Forelimb muscle (tissue), 1 donor: ENCODE measurements at places on chromosomes 3 and 15. TPM values are rescaled to one million over a fixed set of nuclear protein-coding genes. Genes with fewer than 3 reads are reported as not detected.

- no peak for DNase-seq
Measured at GRCh38 chr3:177976241-177976640, 560.0 kb upstream of the KCNMB2 start.

GRCh38 chr3:30826531-30826942 is 67.9 kb downstream of the GADL1 start:
- DNase-seq = no peak

GRCh38 chr3:107208100-107208499 is 169.1 kb upstream of the CCDC54 start:
- DNase-seq = peak; percentile 97

GRCh38 chr15:81185631-81186295 is 10.9 kb upstream of the IL16 start:
- DNase-seq = no peak

- no peak for DNase-seq
Measured at GRCh38 chr3:182327196-182327681, 466.1 kb upstream of the ATP11B start.

DNA sequence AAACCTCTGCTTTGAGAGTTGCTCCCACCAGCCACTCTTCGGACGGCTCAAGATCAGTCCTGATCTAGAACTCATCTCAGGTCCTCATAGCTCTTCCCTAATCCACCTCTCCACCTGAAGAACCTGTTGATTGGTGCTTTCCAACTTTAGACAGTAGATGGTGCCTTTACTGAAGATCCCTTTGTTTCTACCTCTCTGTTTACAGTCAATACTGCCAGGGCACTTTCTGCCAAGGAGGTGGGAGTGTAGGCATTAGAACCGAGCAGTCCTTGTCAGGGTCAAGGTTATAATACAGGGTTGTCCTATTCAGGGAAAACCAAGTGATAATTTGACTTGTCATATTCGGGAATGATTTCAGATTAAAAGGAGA is 1.2 kb downstream of the CGNL1 start:
- DNase-seq = no peak

DNA sequence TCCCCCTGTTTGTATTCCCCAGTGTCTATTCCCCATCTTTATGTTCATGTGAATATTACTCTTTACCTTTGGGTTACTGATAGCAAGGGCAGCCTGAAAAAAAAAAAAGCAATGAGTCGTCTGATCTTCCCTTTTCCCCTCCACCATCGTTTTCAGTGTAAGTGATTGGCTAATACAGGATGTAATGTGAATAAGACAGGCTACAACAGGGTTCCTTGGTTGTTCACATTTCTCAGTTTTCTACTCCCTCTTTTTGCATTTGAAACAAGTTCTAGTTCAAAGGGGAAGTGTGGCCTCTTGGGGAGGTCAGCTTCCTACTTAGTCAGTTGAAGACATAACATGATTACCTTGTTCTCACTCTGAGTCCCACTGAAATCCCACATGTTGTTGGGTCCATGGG is 278.0 kb upstream of the TRIM42 start:
- DNase-seq = no peak

- no peak for DNase-seq
Measured at GRCh38 chr3:189158034-189158433, 13.7 kb upstream of the TPRG1 start.

DNA sequence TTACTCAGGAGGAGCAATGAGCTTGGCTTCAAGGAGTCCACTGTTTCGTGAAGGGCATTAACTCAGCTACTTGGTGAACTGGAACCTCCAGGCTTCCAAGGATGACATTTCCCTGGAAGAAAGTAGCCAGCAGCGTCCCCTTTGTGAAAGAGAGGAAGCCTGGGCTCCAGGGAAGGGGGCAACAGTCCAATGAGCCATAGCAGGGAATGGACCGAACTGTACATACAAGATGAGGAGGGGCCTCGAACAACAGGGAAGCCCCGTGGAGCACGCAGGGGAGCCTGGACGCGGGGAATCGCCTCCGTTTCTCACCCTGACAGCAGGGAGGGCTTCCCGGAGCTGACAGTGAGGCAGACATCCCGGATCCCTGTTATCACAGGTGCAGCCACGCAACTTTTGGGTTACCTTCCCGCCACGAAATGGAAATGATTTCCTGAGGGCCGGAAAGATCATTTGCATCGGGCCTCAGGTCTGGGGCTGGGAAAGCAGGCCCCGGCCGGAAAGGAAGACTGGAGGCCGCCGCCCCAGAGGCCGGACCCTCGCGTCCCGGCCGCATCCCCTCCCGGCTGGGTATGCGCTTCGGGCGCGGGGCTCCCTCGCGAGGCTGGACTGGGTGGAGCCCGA is 475 bp upstream of the SPINT1 start:
- DNase-seq = no peak

DNA sequence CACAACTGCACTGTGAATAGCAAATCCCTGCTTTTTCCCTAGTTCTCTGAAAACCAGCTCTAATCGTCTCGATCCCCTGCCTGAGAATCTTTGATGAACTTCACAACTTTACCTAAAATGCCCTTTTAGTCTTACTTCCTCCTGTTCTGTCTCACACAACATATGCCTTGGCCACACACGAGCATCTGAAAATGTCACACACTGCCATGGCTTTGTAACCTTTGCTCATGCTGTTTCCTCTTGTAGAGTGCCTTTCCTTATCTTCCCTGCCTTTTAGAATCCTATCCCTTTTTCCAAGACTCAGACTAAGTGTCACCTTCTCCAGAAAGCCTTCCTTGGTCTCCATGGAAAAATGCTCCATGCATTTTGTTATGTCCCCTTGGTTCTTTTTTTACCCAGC is 71.4 kb upstream of the HACD2 start:
- no peak for DNase-seq

DNA sequence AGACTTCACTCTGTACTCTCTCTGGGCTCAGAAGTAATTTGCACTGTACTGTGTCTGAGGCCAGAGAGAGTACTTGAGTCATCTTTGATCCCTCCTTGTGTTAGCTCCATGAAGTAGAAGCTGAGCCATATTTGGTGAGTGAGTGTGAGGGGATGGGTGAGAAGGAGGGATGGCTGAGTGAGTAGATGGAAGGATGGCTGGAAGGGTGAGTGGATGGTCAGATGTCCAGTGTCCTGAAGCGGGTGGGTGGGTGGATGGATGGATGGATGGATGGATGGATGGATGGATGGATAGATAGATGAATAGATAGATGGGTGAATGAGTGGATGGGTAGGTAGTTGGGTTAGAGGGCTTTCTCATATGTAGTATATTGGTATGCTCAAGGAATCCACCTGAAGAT is 39.3 kb downstream of the FGD5 start:
- DNase-seq = no peak

GRCh38 chr3:196082619-196082971 is 705 bp upstream of the TFRC start:
- no peak for DNase-seq

GRCh38 chr15:79989682-79990081 is 18.7 kb upstream of the BCL2A1 start:
- no peak for DNase-seq

GRCh38 chr3:158909870-158910269 is 108.0 kb downstream of the MFSD1 start:
- DNase-seq = no peak

DNA sequence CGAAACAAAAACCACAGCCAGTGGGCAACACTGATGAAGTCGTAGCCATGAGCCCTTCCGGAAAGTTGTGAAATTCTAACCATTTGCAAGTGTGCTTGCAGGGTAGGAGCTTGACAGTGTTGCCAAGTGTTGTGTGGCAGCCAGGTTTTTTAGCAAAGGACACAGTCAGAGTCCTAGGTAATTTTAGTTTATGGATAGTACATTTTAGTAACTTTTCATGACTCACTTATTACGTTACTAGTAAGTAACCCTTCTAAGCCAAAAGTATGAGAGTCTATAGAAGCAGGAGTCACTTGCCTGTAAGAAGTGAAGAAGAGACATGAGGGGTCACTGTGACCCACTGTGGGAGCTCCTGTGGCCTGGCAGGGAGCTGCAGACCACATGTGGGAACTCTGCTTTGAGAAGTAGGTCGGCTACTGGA is 54.8 kb upstream of the ADPGK start:
- no peak for DNase-seq

- DNase-seq = no peak
Measured at GRCh38 chr15:42071717-42072116, 22.6 kb downstream of the PLA2G4D start.

DNA sequence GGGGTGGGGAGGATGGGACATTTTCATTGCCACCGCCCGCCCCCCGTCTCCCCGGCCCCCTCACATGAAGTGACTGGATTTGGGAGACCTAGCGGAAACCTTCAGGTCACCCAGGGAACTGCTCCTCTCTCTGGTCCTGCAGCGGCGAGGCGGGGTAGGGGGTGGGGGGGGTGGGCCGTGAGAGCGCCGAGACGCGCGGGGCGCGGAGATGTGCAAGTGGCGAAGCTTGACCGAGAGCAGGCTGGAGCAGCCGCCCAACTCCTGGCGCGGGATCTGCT is 712 bp upstream of the MME start:
- no peak for DNase-seq

DNA sequence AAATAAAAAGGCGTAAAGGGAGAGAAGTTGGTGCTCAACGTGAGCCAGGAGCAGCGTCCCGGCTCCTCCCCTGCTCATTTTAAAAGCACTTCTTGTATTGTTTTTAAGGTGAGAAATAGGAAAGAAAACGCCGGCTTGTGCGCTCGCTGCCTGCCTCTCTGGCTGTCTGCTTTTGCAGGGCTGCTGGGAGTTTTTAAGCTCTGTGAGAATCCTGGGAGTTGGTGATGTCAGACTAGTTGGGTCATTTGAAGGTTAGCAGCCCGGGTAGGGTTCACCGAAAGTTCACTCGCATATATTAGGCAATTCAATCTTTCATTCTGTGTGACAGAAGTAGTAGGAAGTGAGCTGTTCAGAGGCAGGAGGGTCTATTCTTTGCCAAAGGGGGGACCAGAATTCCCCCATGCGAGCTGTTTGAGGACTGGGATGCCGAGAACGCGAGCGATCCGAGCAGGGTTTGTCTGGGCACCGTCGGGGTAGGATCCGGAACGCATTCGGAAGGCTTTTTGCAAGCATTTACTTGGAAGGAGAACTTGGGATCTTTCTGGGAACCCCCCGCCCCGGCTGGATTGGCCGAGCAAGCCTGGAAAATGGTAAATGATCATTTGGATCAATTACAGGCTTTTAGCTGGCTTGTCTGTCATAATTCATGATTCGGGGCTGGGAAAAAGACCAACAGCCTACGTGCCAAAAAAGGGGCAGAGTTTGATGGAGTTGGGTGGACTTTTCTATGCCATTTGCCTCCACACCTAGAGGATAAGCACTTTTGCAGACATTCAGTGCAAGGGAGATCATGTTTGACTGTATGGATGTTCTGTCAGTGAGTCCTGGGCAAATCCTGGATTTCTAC is at the start of gene RARB:
Gene RARB (plus strand): TSS at position 322 of the 847 bp plus-strand sequence. CDS start 469 bp downstream, at position 791.
- DNase-seq = peak; percentile 91

- no peak for DNase-seq
Measured at GRCh38 chr15:43104426-43104825, 1.4 kb downstream of the UBR1 start.

DNA sequence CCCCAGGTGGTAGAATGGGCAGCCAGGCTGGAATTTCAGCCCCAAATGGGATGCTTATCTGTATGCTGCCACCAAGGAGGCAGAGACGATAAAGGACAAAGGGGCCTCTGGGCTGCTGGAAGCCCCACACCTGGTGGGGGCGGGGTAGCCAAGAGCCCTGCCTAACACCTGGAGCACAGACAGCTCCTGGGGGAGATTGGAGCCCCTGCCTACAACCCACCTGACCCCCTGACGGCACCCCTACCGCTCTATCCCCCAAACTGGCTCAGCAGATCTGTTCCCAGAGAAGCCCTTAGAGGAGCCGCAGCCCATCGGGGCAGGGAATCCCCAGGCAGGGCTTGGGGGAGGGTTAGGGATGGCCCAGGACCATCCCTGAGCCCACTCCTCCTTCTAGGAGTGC is 15.8 kb upstream of the SEMA3F start:
- DNase-seq = no peak

DNA sequence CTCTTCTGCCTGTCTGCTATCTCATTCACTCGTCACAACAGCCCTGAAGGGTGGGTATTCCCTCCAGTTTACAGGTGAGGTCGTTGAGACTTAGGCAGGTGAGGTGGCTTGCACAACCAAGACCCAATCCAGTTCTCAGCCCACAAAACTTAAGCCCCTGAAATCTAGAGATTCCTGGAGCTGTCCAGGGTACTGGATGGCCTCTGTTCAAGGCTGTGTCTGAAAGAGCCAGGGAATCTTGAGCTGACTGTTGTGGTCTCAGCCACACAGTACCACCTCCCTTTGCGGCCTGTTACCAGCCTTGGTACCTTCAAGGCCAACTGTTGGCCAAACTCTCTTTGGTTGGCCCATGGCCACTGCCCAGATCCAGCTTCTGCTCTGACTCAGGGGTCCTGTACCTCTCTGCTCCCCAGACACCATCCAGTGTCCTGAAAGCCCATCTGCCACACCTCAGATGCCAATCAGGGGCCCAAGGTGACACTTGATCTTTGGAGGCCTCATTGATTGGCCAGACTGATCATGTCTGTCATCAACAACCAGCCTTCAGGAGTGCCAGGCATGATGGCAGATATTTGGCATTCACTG is 10.9 kb upstream of the FAM107A start:
- no peak for DNase-seq

DNA sequence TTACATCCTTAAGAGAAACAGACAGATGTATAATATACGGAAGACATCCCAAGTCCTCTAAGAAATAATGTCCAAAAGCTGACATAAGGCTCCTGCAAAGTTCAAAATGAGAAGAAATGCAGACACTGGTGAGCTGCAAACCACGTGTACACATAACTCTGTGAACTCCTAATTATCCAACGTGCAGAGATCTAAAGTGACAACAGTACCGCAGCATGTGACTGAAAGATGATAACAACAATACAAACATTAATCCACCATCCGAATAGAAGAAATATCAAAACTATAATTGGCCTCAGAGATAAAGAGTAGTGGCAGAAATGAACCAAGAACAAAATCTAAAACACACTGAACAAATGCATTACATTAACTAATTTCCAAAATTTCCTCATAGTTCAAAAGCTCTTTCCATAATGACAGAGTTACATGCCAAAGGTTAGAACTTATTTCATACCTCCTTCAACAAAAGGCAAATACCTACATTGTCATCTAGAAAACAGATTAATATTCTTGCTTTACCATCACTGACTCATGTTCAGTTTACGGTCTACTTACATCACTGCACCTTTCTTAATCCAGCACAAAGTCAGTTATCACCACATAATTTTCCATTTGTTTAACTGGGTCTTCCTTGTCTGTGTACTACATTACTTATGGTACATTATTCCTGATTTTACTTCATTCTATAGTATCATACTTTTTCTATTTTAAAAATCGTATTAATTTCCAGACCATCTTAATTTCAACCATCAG is 2.2 kb downstream of the PDCD10 start:
- DNase-seq = no peak

Gene CHRD
- 19.2 TPM for polyA plus RNA-seq

Gene ACVR2B
- polyA plus RNA-seq = 13.6 TPM

Gene LAMB2
- polyA plus RNA-seq = 317 TPM

Gene GPR27
- 3.0 TPM for polyA plus RNA-seq

Gene ZBBX
- 0.20 TPM for polyA plus RNA-seq

Gene C3orf22
- polyA plus RNA-seq = not detected

Gene GOLGA8R
- 9.1 TPM for polyA plus RNA-seq

Gene HCLS1
- polyA plus RNA-seq = 6.3 TPM

Gene REC114
- not detected for polyA plus RNA-seq

Gene CCRL2
- 0.38 TPM for polyA plus RNA-seq

Gene IGSF10
- polyA plus RNA-seq = 5.5 TPM

Gene SV2B
- 3.0 TPM for polyA plus RNA-seq

Gene ATR
- polyA plus RNA-seq = 11.1 TPM
